ENCODE measurements at places on chromosomes 11 and 22. TPM values are rescaled to one million over a fixed set of nuclear protein-coding genes. Genes with fewer than 3 reads are reported as not detected.

Gene C11orf98
- total RNA-seq, result 37.1 TPM

- no peaks in the 10 kb centered on the region for H3K4me1 ChIP-seq
- no peak overlapping the region for H3K27ac ChIP-seq
- H3K4me3 ChIP-seq, result no peak overlapping the region
- no peak for DNase-seq
- no peaks in the 10 kb centered on the region for H3K27me3 ChIP-seq
Measured at GRCh38 chr11:62217191-62217748, 8.8 kb downstream of the SCGB2A1 start.

Gene TRPM5
- not detected for total RNA-seq

DNA sequence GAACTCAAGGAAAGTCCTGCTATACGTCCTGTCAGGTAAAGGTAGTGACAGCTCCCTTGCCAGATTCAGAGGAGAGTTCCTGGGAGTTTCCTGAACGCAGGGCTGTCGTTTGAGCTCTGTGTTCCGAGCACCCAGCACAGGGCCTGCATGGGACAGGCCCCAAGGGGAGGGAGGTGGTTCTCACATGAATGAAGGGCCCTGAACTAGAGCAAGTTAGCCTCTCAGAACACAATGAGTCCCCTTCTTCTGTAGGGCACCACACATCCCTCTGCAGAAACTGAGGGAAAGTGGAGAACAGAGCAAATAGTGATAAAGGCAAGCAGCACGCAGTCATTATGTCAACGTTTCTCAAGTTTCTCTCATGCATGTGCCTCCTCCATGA is 35.3 kb downstream of the NEU3 start:
- no peaks in the 10 kb centered on the region for H3K4me1 ChIP-seq
- no peak overlapping the region for H3K27ac ChIP-seq
- H3K27me3 ChIP-seq, result no peaks in the 10 kb centered on the region
- H3K36me3 ChIP-seq, result no peaks in the 10 kb centered on the region
- no peak overlapping the region for H3K4me3 ChIP-seq

GRCh38 chr22:33326540-33327295 is 268.5 kb upstream of the SYN3 start:
- H3K4me3 ChIP-seq, result no peak overlapping the region
- no peaks in the 10 kb centered on the region for H3K36me3 ChIP-seq
- H3K4me1 ChIP-seq, result no peaks in the 10 kb centered on the region

Gene ENTHD1
- total RNA-seq, result not detected
